ENCODE measurements at places on chromosomes 3 and 15.

- peak; percentile 79 for DNase-seq
Measured at GRCh38 chr3:160400030-160400701, 716 bp downstream of the SMC4 start.

DNA sequence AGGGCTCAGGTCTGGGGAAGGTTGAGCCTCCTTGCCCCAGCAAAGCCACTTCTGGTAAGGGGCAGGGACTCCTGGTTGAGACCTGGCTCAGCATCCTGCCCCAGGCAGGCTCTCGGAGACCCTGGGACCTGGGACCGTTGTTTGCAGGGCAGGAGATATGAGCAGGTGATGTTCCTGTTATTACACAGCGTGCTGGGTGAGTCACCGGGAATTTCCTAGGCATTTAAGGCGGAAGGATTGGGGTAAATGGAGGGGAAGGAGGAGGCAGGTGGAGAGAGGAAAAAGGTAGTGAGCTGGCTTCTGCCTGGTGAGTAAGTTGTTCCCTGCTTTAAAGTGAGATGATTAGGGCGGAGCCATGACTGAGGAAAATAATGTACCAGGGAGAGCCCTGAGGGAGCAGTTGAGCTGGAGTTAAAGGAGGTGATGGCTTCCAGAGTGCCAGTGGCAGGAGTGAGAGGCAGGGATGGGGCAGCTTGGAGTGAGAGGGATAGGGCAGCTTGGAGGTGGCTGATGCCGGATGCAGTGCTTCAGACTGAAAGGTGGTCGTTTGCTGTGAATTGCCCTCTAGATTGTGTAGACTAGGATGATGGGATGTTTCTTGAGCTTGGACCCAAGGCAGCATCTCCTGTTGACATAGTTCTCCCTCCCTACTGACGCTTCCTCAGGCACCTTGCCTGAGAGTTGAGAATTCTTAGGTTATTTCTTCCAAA, 79.4 kb downstream of the AAGAB start:
- DNase-seq = no peak

DNA sequence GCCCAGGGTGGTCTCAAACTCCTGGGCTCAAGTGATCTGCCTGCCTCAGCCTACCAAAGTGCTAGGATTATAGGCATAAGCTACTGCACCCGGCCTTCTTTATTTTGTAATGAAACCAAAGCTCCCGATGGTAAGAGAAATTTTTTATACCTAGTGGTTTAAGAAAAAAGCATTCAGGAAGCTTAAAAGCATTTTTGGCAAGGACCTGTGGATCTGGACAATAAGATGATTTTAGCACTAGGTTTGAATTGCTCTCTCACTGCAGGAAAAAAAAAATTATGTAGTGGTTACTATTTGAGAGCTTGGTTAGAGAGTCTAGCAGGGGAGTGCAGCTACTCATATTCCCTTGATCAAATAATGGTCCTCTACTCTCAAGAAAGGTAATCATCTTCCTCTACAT, 64.9 kb upstream of the PIK3R4 start:
- DNase-seq = no peak

GRCh38 chr3:102514241-102514640, 79.4 kb downstream of the ZPLD1 start:
- DNase-seq = no peak

GRCh38 chr3:184459355-184459754, 79.5 kb downstream of the CHRD start:
- peak; percentile 79 for DNase-seq

DNA sequence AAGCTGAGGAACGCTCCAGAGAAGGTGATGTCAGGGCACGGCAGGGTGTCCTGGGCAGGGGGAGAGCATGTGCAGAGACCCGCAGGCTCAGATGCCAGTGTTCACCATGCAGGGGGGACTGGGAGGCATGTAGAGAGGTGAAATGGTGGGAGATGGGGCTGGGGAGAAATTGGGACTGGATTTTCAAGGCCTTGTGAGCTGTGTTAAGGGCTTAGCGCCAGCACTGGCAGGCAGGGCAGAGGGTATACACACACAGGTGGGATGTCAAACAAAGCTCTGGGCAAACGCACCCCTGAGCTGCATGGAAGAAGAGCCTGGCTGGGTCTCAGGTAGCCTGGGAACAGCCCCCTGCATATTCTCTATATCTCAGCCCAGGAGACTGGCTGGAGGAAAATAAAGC, 282.7 kb downstream of the SHQ1 start:
- DNase-seq = no peak

- no peak for DNase-seq
Measured at GRCh38 chr3:61562042-61562720, 810 bp downstream of the PTPRG start.

- no peak for DNase-seq
Measured at GRCh38 chr3:13851997-13852637, 27.8 kb downstream of the WNT7A start.

DNA sequence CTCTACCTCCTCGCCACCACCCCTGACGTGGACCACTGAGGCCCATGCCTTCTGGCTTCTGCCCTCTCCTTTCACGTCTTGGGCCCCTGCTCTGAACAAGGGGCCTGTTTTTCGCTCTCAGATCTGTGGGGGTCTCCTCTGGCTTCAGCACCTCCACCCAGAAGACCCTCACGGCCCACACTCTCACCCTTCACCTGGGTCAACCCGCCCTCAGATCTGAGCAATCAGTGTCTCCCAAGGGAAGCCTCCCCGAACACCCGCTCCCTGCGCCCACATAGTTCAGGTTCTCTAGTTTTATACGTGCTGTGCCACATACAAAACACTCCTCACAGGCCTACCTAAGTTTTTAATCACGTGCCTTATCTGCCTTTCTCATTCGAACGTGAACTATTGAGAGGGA, 48.2 kb upstream of the SMAD6 start:
- DNase-seq = no peak

- no peak for DNase-seq
Measured at GRCh38 chr3:159733194-159733860, 255.3 kb upstream of the IL12A start.
